ENCODE measurements at places on chromosomes 16 and 17.

DNA sequence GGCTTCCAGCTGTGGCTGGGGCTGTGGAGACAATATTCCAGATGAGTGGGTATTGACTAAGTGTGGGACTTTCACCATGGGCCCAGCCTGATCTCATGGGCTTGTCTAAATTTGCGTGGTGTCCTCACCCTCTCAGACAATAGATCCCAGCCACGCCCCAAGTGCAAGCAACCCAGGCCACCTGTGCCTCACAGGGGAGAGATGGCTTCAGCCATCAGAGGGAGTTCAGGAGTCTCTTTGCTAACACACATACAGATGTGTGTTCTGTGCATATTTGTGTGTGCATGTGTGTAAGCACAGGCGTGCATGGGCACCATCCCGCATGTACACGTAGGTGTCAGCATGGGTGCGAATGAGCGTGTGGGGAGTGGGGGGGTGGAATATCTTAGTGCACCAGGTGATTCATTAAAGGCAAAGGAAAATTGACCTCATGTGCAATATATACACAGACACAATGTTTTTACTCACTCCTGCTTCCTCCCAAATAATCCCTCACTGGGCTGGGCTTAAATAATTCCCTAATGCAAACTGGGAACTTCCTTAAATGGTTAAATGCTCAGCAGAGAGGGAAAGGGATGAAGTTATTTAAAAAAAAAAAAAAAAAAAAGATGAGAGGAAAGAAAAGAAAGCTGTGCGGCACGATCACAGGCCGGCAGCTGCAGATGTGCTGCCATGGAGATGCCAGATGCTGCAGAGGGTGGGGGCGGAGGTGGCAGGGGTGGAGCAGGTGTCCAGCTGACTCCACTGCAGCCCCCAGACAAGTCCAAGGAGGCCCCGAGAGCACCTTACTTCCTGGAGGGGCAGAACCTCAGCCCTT lies 24.0 kb upstream of the CDC42EP4 start:
- no peaks in the 10 kb centered on the region for H3K27me3 ChIP-seq
- no peaks in the 10 kb centered on the region for H3K36me3 ChIP-seq
- peaks cover 7% of the 10 kb centered on the region for H3K4me1 ChIP-seq
- no peak overlapping the region for H3K4me3 ChIP-seq

DNA sequence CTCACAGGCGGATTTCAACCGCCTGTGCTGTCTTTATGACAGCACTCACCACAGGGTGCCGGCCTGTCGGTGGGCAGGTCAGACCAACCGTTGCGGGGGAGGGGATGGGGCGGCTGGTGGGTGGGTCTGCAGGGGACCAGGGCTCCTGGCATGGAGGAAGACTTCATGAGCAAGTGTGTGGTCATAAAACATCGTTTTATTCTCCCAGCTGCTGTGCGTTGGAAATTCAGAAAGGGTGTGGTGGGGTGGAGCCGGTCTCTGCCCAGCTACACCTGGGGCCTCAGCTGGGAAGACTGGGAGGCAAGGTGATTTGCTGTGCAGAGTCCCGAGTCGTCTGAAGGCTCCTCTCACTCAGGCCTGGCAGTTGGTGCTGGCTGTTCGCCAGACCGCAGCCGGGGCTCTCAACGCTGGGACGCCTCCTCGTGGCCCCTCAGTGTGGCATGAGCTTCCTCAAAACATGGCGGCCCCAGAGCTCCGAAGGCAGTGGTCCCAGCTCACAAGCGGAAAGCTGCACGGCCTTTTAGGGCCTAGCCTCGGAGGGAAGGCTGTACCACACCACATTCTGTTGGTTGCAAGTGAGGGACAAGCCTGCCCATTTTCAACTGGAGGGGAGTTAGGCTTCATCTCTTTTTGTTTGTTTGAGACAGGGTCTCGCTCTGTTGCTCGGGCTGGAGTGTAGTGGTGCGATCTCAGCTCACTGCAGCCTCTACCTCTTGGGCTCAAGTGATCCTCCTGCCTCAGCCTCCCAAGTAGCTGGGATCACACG lies 45.8 kb upstream of the GSE1 start:
- no peaks in the 10 kb centered on the region for H3K27me3 ChIP-seq
- H3K4me1 ChIP-seq = peaks cover 75% of the 10 kb centered on the region
- peak; percentile 89 for DNase-seq
- no peak overlapping the region for H3K4me3 ChIP-seq
- H3K27ac ChIP-seq = peak overlapping the region; percentile 96

GRCh38 chr17:64154717-64155116 lies 24.8 kb upstream of the ERN1 start:
- no peaks in the 10 kb centered on the region for H3K36me3 ChIP-seq
- no peak for DNase-seq
- H3K4me3 ChIP-seq = no peak overlapping the region
- no peak overlapping the region for H3K27ac ChIP-seq

- no peak overlapping the region for H3K4me3 ChIP-seq
- DNase-seq = no peak
- H3K27ac ChIP-seq = no peak overlapping the region
- no peaks in the 10 kb centered on the region for H3K4me1 ChIP-seq
- no peaks in the 10 kb centered on the region for H3K27me3 ChIP-seq
These were observed 104.9 kb downstream of the RMI2 start for GRCh38 chr16:11450136-11450535.

DNA sequence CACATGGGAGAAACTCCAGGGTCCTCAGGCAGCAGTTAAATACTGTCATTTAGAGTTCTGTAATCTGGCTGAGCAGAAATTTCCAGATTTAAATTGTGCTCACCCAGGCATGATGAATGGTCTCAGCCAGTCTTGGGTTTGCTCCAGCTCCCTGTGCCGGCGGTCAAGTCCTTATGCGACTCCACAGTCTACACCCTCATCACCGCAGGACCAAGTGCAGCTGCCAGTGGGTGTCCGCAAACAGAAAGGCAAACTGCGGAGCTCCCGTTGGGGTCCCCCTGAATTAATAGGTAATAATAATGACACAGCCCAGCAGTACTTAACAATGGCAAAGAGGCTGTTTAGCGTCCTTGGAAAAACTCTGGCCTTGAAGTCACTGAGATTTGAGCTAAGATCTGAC lies 3.9 kb upstream of the CACNG4 start:
- H3K4me3 ChIP-seq = no peak overlapping the region
- DNase-seq = no peak

DNA sequence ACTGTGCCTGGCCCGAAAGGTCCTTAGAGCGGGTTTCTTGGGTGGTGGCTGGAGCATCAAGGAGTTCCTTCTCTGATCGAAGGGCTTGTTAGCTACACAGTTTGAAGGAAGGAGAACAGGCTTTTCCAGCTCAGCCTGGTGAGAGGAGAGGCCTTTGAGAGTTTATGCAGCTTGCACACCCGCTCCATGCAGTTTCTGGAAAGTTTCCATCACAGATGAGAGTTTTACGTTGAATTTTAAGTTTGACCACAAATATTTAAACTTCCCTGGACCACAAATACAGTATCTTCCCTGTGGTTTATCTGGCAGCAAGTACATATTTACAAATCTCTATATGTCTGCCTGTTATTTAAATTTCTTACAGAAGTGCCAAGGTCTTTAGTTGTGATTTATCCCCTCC lies 56.8 kb downstream of the HIC1 start:
- H3K36me3 ChIP-seq = no peaks in the 10 kb centered on the region
- no peak for DNase-seq
- H3K27me3 ChIP-seq = no peaks in the 10 kb centered on the region

DNA sequence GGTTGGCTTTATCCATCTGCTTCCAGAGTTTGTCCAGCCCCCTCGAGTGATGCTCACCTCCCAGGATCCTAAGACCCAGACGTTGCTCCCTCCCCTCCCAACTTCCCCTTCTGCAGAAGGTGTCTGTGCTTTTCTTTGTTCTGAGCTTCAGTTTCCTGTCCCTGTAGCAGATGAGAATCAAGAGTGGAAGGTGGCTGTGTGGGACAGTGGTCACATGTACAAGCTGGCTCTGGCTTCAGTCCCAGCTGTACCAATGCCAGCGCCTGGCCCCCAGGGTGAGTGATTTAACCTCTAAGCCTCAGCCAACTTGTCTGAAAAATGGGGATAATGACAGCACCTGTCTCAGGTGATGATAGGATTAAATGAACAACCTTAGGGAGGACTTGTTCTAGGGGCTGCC lies 7.7 kb downstream of the PRR15L start:
- H3K4me3 ChIP-seq = no peak overlapping the region
- H3K36me3 ChIP-seq = no peaks in the 10 kb centered on the region
- H3K27me3 ChIP-seq = no peaks in the 10 kb centered on the region
- H3K27ac ChIP-seq = peak overlapping the region; percentile 93
- H3K4me1 ChIP-seq = peaks cover 20% of the 10 kb centered on the region
- DNase-seq = no peak

DNA sequence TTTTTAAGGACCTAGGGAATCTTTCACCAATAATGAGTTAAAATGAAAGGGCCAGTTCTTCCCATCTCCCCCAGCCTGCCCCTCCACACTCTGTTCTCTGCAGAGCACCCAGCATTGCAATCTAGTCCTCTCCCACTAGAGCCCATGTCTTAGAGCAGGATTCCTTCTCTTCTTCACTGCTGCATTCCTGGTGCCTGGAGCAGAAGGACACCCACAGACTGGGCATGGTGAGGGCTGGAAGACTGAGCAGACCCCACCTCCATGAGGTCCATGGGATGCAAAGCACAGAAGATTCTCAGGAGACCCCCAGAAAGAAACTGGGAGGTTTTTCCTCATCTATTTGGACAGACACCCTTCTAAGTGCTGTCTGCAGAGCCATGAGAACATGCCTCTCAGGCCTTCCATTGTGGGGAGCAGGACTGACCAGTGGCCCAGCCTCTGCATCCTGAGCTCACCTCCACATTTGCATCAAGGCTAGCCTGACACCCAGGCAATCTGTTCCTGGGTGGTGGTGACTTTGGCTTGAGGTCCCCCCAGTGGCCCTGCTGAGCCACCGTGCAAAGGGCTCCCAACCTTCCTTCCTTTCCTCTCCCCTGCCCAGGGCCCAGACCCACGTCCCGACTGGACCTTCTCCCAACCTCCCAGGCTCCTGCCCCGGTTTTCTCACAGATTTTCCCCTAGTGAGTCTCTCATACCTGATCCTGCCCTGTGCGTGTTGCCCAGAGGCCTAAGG lies 74.2 kb upstream of the ZNF469 start:
- DNase-seq = no peak
- H3K27ac ChIP-seq = no peak overlapping the region
- H3K27me3 ChIP-seq = no peaks in the 10 kb centered on the region
- H3K4me1 ChIP-seq = peaks cover 6% of the 10 kb centered on the region

- no peak for DNase-seq
- peaks cover 11% of the 10 kb centered on the region for H3K4me1 ChIP-seq
- H3K4me3 ChIP-seq = no peak overlapping the region
These were observed 53.6 kb upstream of the ADORA2B start for GRCh38 chr17:15891318-15891717.

DNA sequence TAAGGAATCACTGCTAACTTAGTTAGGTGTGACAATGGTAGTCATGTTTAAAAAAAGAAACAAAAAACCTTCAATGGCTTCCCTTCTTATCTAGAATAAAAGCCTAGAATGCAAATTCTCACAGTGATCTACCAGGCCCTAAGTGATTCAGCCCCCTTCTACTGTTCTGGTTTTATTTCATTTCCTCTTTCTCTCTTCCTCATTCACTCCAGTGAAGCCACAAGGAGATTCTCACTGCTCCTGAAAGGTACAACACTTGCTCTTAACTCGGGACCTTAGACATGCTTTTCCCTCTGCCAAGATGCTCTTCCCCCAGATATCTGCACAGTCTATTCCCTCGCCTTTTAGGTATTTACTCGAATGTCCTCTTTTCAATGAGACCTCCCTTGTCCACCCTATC lies 3.7 kb downstream of the PIGS start:
- no peak for DNase-seq
- H3K27me3 ChIP-seq = no peaks in the 10 kb centered on the region
- peaks cover 19% of the 10 kb centered on the region for H3K4me1 ChIP-seq
- no peak overlapping the region for H3K4me3 ChIP-seq
- no peak overlapping the region for H3K27ac ChIP-seq

GRCh38 chr17:32828822-32829221 lies 48.1 kb downstream of the MYO1D start:
- no peaks in the 10 kb centered on the region for H3K36me3 ChIP-seq
- no peak overlapping the region for H3K4me3 ChIP-seq
- no peak for DNase-seq
- H3K27ac ChIP-seq = peak overlapping the region; percentile 88

GRCh38 chr16:12213180-12213579 lies 236.6 kb downstream of the SNX29 start:
- H3K27ac ChIP-seq = no peak overlapping the region
- H3K36me3 ChIP-seq = no peaks in the 10 kb centered on the region

GRCh38 chr16:69017036-69017783 lies 88.2 kb upstream of the HAS3 start:
- H3K4me3 ChIP-seq = no peak overlapping the region
- no peak overlapping the region for H3K27ac ChIP-seq
- no peaks in the 10 kb centered on the region for H3K27me3 ChIP-seq
- DNase-seq = no peak
- no peaks in the 10 kb centered on the region for H3K4me1 ChIP-seq
- no peaks in the 10 kb centered on the region for H3K36me3 ChIP-seq

GRCh38 chr17:35809855-35810461 lies 674 bp downstream of the TAF15 start:
- H3K4me3 ChIP-seq = peak overlapping the region; percentile 82
- H3K27me3 ChIP-seq = no peaks in the 10 kb centered on the region
- DNase-seq = no peak
- H3K4me1 ChIP-seq = peaks cover 22% of the 10 kb centered on the region

DNA sequence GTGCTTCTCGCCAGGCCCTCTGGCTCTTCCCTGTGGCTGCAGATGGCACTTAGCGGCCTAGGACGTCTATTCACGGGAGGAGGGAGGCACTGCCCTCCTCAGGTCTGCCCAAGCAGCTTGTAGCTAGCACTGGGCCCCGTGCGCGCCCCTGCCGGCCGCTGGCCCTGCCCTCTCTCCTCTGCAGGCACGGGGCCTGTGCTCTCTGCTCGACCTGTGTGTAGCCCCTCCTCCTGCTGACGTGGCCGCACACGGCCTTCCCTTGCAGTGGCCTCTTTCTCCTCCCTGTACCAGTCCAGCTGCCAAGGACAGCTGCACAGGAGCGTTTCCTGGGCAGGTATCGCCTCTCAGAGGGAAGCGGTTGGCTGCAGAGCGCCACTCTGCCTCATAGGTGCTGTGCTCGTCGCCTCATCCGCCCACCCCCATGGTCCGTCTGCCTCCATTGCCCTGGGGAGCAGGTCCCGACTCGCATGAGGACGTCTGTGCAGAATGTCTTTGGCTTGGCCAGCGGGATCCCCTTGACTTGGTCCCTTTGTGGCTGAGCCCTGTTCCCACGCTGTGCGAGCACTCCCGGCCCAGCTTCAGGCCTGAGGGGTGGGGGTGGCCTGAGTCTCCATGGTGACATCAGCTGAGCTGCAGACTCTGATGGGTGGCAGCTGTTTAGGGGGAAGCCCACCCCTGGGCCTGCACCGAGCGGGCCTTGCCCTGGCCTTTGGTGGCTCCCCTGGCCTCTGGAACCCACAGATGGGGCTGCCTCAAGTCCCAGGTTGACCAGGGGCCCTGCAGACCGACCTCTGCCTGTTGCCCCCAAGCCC lies 34.6 kb downstream of the TSC2 start:
- peaks cover 4% of the 10 kb centered on the region for H3K4me1 ChIP-seq
- DNase-seq = peak; percentile 50
- no peaks in the 10 kb centered on the region for H3K27me3 ChIP-seq
- peak overlapping the region; percentile 60 for H3K27ac ChIP-seq
